Karpas-422 (cell line): ENCODE measurements at places on chromosomes 1 and 21. TPM values are rescaled to one million over a fixed set of nuclear protein-coding genes. Genes with fewer than 3 reads are reported as not detected.

DNA sequence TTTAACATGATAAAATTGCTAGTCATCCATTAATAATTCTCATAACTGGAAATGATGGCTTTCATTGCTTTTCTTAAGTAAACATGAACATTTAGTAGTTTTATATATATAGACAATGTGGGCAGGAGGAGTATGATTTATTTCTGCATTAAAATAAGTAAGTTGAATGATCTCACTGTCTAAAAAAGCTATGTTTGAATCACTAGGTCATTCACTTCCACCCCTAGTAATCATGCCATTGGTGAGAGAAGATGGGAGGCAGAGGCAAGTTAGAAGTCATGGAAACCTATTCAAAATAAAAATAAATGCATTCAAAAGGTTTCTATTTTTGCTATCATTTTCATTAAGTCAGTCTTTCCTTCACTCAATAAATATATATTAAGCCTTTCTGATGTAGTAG, 226.4 kb downstream of the DUSP10 start:
- no peak for DNase-seq

ERG gene
- not detected in 2 replicates for total RNA-seq

CFAP74 gene
- not detected in 2 replicates for total RNA-seq

DNA sequence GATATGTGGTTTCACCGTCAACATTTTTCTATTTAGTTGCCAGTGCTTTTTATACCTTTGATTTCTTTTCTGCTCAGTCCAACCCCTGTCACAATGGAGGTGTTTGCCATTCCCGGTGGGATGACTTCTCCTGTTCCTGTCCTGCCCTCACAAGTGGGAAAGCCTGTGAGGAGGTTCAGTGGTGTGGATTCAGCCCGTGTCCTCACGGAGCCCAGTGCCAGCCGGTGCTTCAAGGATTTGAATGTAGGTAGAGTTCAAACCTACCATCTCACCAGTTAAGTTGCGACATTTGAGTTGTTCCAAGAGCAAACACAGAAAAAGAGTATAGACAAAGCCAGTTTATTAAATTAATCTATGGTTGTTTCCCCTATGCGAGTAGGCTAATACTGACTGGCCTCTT, 161.3 kb downstream of the CRB1 start:
- DNase-seq: no peak

DNA sequence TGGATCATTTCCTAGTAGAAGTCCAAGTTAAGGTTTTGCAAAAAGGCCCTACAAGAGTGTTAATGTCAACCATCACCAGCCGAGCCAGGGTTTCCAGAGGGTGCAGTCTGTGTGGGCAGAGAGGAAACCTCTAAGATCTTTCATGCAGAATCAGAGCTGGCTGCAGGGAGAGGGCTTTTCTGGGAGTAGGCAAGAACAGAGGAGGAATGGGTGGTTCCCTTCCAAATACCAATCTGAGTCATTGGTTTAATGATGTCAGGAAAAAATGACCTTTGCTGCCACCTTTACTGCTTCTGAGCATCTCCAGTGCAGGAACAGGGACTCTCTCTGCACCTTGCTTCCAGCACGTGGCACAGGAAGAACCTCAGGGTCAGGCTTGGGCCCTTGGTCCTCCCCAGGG, 73.8 kb downstream of the TNR start:
- no peak for DNase-seq

DNA sequence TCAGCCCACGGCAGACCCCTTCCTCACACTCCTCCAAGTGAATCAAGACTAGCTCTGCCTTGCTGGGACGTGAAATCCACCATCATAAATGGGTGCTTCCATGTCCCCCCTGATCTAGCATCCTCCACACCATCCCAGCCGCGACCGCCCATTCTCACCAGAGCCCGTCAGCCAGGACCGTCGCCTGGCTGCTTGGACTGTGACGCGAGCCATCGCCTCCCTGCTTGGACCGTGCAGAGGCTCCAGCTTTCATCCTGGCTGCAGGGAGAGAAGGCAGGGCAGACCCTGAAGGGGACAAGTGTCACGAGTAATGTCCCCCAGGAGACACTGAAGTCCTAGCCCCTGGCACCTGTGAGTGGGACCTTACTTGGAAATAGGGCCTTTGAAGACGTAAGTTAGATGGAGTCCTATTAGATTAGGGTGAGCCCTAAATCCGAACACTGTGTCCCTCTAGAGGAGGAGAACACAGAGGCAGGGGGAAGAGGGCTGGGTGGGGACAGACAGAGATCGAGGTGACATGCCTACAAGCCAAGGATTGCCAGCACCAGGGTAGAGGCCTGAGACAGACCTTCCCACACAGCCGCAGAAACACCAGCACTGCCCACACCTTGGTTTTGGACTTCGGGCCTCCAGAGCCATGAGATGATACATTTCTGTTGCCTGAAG, 12.8 kb upstream of the PRKCZ start:
- no peak for DNase-seq

DNA sequence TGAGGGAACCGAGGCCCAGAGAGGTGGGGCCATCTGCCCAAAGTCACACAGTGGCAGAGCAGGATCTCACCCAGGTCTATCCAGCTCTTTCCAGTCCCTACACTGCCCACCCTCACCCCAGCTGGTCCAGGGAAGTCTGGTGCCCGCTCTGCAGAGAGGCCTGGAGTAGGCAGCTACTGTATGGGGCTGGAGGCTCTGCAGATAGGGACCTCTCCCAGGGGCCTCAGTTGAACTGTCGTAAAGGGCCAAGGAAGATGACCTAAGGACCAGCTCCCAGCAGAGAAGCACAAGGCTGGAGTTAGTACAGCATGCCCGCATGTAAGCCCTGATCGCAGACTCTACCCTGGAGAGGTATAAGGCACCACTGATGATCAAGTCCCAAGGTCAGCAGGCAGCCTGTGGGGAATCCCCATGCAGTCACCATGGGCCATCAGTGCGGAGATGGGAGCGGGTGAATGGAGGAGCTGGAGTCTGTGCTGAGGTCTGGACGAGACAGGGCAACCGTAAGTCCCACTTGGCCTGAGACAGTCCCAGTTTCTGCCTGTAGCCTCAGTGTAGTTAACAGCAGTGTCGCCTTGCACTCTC, 320.2 kb downstream of the MATN1 start:
- DNase-seq: no peak

DNA sequence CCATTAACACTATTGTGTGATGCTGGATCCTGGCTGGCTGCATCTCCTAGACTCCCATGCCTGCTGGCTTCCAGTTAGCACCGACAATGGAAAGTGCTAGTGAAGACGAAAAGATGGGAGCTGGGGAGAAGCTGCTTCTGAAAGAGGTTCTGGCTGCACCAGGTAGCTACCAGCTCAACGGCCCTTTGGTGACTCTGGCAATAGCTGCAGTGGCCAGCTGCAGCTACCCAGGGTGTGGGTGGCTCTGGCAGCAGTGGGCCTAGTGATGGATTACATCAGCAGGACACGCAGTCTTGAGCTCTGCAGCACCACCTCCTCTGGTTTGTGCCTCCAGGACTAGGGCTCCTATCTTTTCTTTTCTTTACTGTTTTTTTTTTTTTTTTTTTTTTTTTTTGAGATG, 662.6 kb downstream of the MATN1 start:
- no peak for DNase-seq

C1orf116 gene
- total RNA-seq: not detected in 2 replicates

DNA sequence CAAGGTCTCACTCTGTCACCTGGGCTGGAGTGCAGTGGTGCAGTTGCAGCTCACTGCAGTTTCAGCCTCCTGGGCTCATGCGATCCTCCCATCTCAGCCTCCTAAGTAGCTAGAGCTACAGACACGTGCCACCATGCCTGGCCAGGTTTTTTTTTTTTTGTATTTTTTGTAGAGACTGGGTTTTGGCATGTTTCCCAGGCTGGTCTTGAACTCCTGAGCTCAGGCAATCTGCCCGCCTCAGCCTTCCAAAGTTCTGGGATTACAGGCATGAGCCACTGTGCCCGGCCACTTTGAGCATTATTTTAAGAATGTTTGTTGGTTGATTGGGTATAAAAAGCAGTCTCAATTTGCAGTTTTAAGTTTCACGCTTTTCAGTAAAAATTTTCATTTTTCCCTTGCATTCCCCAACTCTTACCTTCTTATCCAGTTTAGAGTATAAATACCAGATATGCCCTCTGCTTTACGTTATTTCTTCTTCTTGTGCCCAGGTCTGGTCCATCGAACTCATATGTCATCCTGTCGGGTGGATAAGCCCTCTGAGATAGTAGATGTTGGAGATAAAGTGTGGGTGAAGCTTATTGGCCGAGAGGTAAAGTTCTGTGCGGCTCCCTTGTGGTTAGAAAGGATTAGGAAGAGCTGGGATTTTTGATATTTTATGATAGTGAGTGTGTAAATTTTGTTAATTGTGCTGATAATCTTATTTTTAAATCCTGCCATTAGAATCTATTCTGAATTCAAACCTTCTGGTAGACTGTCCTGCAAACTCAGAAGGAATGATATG, 36.0 kb downstream of the FABP3 start:
- no peak for DNase-seq

- no peak for DNase-seq
Measured at GRCh38 chr1:204080163-204080903, 7.4 kb downstream of the SOX13 start.

DNA sequence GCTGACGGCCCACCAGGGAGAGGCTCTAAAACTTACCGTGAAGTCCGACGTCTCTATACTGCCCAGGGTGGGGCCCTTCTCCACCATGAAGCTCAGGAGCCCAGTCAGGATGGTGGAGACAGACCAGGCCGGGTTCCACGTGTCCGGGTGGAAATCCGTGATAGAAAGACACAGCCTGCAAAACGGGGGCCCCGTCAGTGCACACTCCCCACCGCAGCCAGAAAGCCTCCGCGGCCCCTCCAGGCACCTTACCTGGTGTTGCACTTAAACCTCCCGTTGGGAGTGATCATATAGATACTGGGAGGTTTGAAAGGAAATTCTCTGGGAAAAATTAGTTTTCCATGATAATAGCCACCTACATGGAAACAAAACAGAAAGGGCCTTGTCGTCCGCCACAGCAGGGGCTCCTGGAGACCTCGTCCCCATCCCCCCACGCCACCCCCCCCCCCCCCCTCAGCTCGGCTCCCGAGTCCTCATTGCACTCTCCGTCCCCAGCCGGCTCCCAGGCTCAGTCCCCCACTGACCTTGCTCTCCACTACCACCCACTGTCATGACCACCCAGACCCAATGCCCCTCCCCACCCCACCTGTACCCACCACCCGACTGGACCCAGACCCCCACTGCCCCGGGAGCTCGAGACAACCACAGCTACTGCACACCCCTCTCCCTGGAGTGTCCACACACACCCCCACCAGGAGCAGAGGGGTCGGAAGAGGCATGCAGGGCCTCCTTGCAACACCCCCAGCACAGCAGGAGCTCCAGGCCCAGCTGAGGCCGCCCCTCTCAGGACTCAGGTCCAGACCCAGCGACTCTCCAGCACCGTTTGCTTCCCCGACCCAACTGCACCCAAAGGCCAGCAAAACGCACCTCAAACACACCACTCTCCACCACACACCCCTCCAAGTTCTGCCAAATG, 10.7 kb upstream of the C1QTNF12 start:
- no peak for DNase-seq

ZFP69B gene
- 11.1 and 12.9 TPM in 2 replicates for total RNA-seq
